ENCODE measurements at places on chromosomes 11 and 22.

DNA sequence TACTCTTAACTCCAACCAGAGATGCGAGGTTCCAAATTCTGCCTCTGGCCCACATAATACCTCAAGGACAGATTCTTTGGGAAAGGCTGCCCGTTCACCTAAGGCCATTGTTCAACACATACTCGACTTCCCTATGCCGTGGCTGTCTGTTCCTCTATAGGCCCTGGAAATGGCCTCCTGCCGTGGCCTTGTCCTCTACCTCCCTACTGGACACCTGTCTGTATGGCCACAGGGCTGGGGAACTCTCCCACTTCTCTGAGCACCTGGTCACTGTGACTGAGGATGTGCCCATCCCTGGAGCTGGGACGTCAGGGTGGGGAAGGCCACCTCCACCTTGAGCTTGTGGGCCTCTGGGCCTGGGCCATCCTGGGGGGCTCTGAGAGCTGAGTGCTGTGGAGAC is 340.5 kb upstream of the B3GAT1 start:
- DNase-seq: no peak

DNA sequence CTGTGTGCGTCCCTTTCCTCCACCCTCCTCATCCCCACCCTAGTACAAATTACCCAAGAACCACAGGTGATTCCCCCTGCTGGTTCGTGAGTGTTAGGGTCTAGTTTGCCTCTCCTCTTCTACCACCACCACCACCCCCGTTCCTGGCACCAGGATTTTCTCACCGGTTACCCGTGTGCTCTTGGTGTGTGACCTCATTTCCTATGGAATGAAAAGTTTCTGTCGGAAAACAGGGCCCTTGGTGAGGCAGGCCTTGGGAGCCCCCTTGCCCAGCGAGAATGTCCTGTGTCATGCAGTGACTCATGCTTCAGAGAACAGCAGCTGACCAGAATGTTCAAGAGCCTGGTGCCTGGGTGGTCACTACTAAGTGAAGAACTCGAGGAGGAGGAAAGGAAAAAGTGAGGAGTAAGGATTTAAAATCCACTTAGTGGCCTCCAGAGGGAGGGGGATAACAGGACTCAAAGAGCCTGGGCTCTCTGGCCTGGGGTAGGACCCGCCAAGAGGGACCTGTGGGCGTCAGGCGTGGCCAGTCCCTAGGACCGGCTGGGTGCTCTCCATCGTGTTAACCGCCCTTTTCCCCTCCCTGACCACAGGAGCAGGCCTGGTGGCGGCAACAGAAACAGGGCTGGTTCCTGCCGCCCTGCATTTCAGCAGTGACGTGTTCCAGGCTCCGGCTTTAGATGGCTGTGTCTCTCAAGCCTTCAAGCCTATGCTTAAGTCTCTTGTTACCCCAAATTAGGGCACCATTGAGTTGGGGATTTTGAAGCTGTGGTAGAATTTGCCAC is 30.2 kb downstream of the C22orf31 start:
- peak; percentile 35 for DNase-seq

DNA sequence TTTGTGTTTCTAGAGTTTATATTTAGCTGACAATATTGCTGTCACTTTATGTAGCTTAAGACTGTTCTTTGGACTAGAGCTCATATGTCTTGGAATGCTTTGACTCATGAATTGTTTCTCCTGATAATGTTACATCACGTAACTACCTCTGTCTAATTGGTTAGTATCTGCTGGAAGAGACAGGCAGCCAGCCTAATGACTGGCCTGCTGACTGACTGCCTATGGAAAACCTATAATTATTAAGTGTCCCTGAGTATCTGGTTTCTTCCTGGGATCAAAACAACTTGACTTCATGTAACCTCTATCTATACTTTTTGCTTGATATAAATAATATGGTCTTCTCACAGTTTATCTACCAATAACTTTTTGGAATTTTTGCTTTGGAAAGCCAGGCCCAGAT is 9.4 kb downstream of the SOX6 start:
- no peak for DNase-seq

DNA sequence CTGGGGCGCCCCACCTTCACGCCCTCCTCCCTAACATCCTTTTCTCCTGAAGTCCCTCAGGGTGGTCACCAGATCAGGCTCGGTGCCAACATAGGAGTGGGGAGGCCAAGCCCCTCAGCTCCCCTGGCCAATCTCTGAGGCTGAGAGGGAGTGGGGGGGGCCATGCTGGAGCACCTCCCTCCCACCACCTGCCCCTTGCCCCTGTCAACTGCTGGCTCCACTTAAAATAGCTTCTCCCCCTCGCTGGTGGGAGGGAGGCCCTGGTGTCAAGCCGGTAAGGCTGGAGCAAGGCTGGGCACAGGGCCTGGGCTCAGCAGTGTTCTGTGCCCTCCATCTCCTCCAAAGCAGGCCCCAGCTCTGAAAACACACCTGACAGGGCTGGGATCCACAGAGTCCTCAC is 4.9 kb downstream of the PLXNB2 start:
- DNase-seq: no peak

GRCh38 chr11:103636232-103636631 is 400.2 kb upstream of the DDI1 start:
- no peak for DNase-seq

- no peak for DNase-seq
Measured at GRCh38 chr11:135074397-135074998, 662.5 kb upstream of the B3GAT1 start.

All from inflammatory macrophage treated with lipopolysaccharide for 4 hours (primary cell).